Effector CD4-positive, alpha-beta T cell (primary cell): ENCODE measurements at places on chromosomes 6 and 20.

DNA sequence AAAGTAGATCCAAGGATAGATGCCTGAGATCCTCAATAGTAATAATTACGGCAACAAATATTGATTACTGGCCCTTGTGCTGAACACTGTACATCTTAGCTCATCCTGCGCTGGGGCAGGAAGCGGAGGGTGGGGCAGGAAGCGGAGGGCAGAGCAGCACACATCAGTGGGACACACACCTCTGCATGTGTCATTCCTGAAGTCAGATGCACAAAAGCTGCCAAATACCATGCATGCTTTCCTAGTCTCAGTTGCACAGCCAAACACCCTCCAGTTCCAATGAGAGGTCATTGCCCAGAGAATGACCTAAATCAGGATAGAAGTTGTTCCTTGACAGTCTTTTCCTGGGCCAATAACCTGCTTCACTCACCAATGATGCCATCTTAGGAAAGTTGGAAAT, 74.4 kb upstream of the FOXC1 start:
- DNase-seq: peak; percentile 15

- no peak for DNase-seq
Observed at GRCh38 chr6:156877126-156877863, 100.1 kb downstream of the ARID1B start.

GRCh38 chr6:100001915-100002388, 7.9 kb upstream of the MCHR2 start:
- peak; percentile 8 for DNase-seq

- no peak for DNase-seq
Observed at GRCh38 chr6:43963203-43963602, 164.0 kb downstream of the MRPL14 start.

DNA sequence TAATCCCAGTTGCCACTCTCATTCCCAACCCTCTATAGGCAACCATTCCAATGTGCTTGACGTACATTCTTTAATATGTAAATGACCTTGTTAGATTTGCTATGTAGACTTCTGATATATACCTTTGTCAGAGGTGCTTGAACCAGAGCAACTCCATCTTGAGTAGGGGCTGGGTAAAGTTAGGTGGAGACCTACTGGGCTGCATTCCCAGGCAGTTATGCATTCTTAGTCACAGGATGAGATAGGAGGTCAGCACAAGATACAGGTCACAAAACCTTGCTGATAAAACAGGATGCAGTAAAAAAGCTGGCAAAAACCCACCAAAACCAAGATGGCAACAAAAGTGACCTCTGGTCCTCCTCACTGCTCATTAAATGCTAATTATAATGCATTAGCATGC, 8.3 kb upstream of the HM13 start:
- no peak for DNase-seq

- DNase-seq: no peak
Observed at GRCh38 chr6:37134036-37134395, 35.9 kb upstream of the PIM1 start.

DNA sequence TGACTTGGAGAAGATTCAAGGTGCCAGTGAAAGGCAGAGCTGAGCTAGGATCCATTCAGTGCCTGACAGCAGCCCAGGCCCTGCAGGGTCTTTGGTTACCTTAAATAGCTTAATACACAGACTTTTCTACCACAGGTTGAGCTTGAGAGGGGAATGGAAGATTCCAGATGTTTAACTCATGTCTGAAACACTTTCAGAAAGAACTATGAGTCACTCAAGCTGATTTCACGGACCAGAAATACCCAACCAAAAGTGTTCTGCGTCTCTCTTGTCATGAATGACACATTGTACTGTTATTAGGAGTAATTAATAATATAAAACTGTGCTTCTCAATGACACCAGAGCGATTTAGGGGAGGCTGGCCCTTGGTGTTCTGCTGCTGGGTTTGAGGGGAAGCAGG, 6.4 kb upstream of the PMEPA1 start:
- no peak for DNase-seq

- DNase-seq: no peak
Observed at GRCh38 chr6:89023591-89024441, 56.7 kb upstream of the PNRC1 start.

DNA sequence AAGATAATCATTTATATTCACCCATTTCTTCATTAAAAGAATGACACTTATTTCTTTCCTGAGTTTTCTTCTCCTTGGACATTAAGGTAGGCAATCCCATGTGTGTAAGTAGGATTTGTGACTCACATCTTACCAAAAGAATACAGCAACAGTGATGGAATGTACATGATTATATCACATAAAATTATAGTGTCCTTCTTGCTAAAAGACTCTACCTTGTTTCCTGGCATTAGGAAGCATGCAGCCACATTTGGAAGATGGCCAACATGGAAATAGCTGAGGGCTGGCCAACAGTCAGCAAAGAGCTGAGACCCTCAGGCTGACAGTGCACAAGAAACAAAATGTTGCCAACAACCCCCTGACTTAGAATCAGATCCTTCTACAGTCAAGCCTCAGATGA, 327.9 kb upstream of the MARCKS start:
- DNase-seq: no peak

- no peak for DNase-seq
Observed at GRCh38 chr6:156876302-156876701, 99.1 kb downstream of the ARID1B start.

GRCh38 chr6:112466373-112467151, 119.4 kb downstream of the RFPL4B start:
- DNase-seq: no peak

DNA sequence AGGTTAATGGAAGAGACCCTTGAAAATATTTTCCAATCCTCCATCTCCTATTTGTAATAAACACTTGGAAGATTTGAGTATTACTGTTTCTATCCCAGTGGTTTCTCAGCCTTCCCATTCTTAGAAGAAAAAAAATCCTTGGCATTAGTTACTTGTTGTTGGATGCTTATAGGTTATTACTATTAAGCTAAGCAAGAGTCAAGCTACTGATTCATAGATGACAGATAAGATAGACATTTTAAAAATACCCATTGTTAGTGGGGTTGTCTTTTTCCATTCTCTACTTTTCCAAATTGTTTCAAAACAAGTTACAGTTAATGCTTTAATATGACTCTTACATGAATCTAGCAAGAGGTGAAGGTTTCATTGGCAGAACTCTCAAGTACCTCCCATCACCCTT, 158.5 kb downstream of the HIVEP2 start:
- no peak for DNase-seq

DNA sequence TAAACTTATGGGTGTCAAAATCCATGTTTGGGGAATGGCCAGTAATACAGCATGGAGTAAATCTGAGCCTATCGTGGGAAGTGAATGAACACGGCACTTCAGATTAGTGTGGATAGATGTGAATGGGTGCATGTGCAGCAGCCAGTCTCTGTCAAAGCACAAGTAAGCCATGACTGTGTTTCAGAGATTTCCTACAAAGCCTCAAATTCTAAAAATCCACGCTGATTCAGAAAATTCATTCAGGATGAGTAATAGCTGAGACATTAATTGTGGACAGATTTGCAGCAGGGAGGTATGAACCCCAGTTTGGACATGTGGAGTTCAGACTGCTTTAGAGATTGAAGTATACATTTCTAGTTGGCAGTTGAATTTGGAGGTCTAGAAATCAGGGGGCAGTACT, 115.1 kb downstream of the QKI start:
- DNase-seq: no peak

- no peak for DNase-seq
Observed at GRCh38 chr20:45339084-45339483, 9.1 kb downstream of the SDC4 start.

DNA sequence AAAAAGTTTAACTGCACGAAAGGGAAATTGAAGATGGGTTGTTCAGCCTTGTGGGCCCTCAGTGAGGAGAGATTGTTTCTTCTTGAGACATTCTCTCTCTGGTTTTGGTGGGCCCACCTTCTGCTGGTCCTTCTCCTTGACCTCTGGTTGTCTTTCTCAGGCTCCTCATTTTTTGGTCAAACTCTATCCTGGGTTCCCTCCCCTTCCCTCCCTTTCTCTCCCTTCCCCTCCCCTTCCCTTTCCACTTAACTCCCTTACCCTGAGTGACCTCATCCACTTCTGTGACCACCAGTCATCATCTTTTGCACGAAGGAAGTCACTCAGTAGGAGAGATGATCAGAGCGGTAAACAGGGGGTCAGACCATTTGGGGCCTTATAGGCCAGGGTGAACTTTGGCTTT, 71.5 kb upstream of the RALY start:
- no peak for DNase-seq

DNA sequence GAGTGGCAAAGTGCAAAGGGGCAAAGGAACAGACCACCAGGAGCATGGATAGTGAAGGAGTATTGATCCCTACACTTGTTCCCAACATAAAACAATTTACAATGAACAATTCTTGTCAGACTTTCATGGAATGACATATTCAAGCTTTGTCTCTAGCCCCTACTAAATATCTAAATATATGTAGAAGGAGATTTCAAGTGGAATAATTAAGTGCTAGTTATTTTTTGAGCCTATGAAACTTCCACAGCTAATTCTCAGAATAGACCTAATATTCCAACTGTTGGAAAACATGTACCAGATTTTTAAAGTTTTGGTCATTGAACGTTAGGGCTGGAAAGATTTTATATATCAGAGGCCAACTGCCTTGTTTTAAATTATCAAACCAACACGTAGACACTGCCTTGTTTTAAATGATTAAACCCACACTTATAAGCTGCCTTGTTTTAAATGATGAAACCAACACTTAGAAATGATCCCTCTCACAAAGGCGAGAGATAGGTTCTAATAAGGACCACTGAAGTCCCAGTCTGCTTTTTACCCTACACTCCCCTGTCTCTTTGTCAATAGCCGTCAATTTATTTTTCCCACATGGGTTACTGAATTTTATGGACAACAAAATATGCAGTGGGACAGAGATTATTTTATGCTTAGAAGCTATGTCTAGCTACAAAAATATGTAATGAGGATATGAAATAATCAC, 62.1 kb downstream of the RNF182 start:
- DNase-seq: no peak

DNA sequence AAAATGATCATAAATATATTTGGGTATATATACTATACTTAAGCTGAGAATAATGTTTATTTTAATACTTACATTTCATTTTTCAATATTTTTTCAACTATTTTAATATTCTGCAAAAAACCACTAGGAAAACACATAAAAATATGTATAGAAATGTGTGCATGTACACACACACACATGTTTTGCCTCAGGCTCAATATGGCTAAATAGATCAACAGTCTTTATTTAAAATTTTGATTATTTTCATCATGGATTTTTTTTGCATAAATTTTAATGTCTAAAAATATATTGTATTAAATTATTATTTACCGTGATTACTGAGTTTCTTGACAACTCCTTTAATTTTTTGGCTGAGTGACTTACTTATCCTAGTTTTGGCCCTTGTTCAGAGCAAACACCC, 846.5 kb downstream of the DHX35 start:
- no peak for DNase-seq

GRCh38 chr20:15900443-15900842, 672.8 kb downstream of the KIF16B start:
- DNase-seq: no peak

DNA sequence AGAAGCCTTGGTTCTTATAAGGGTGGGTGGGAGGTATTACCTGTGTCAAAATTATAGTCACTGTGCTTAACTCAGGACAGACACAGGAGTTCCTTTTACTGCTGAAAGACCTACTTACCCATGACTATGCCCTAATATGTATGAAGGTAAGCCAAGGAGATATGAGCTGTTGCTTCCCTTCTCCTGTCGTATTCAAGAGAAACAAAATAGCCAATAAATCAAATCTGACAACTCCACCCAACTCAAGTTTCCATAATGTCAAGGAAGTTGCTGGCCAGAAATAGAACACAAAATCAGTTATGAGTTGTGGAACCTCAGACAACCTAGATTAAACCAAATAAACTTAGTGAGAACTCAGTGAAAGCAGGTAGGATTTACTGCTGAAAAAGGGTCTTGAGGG, 25.1 kb downstream of the ZNF133 start:
- DNase-seq: no peak

GRCh38 chr6:43454290-43454695, 1.1 kb downstream of the DLK2 start:
- peak; percentile 57 for DNase-seq

DNA sequence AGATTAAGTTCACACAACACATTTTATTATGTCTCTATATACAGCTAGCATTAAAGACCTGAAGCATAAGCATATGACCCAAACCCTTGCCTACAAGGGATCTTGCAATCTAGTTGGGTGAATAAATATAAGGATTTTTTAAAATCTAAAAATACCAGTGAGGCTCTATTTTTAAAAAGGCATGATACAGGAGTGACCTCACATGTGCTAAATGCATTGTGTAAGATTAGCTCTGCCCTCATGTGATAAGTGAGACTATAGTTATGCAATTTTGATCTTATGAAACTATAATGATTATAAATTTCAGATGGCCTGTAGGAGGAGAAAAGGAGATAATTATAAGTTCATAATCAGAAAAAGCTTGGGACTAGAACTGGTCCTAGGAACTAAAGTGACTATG, 451.0 kb upstream of the MAN1A1 start:
- no peak for DNase-seq

DNA sequence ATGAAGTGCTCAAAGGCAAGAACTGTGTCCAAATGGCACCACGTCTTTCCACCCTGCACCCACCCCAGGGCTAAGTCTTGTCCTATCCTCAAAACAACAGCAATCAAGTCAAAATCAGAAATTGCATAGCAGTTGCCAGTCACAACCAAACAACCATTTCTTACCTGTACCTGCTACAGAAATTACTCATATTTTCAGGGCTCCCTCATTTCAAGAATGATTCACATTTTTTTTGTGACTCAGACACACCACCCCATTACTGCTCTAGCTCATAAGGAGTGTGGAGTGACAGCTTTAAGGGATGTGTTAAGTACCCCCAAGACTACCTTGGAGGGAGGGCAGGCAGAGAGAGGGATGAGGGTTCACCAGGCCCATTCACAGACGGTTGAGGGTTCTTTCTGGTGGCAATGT, 111.7 kb downstream of the TRERF1 start:
- no peak for DNase-seq

- no peak for DNase-seq
Observed at GRCh38 chr6:111674413-111674812, 68.7 kb upstream of the TRAF3IP2 start.

GRCh38 chr6:125850361-125850760, 59.6 kb downstream of the NCOA7 start:
- no peak for DNase-seq

- DNase-seq: no peak
Observed at GRCh38 chr6:133815313-133815712, 73.6 kb upstream of the TCF21 start.

GRCh38 chr20:2564406-2564805, 28.0 kb downstream of the TMC2 start:
- DNase-seq: no peak

- DNase-seq: no peak
Observed at GRCh38 chr20:8504030-8504429, 372.0 kb downstream of the PLCB1 start.

DNA sequence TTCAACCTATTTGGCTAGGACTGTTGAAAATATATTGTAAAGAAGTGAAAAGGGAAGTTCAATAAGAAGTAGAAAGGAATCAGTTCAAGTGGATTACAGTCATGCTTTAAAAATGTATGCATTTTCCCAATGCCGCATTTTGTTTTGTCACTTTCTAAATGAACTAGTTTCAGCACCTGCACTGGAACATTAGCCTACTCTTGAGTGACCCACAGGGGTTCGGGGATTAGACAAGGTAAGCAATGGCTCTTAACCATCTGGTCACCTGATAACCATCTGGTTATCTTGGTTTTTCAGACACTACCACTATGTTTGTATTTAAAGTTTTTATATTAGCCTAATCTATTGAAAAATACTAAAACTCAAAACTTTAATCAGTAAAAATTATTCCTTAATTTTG, 97.6 kb downstream of the CD164 start:
- no peak for DNase-seq
